ENCODE measurements at places on chromosomes 5 and 9.

GRCh38 chr5:89302102-89302891 lies 419.3 kb upstream of the MEF2C start:
- no peak for DNase-seq

GRCh38 chr9:134303601-134304000 lies 22.7 kb upstream of the RXRA start:
- DNase-seq, result no peak

GRCh38 chr5:143045062-143045461 lies 274.9 kb downstream of the ARHGAP26 start:
- DNase-seq, result no peak

DNA sequence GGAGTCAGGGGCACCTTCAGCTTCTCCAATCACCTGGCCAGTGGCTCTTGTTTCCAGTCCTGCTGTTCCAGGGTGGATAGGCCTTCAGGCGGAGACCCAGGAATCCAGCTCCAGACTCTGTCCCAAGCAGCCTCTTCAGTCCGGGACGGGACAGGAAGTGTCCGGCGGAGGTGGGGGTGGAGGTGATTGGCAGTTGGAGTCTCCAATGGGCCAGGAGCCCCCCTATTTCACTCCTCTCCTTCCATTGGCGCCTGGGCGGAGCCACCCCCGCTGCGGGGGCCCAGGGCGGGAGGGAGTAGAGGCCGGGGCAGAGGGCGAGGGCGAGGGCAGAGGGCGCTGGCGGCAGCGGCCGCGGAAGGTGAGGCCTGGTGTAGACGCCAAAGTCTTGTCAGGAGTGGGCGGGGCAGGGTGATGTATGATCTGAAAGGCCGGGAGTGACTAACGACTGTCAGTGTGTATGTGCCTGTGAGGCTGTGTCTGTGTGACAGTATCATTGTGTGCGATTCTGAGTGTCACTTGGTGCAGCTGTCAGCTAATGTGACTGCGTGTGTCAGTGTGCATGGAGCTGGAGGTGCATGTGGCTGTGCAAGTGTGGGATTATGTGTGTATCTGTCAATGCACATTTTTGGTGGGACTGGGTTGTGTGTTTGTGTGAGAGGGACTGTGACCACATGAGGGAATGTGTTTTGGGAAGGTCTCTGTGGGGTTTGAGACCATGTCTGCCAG lies at the start of gene IL11RA:
TSS of gene IL11RA (plus strand) at position 310 of the 726 bp plus-strand sequence. CDS start 3,033 bp downstream, outside the sequence.
- peak; percentile 80 for DNase-seq

- no peak for DNase-seq
These were observed 155.6 kb downstream of the EPB41L4A start for GRCh38 chr5:112263469-112263868.

DNA sequence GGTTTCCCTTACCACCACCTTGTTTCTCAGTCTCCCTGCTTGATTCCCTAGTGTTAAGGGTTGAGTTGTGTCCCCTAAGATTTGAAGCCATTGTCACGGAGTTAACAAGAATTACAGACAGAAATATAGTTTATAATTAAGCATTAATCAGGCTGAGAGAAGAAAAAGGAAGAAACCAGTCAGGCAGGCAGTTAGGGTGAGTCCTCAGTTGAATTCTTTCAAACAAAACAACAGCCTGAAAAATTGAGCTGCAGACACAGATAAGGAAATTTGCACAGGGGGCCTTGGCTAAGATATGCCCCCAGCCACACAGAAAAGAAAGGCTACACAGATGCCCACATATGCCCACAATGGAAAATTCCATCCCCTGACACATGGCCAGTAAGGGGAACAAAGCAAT lies 111.7 kb upstream of the RAI14 start:
- DNase-seq, result no peak

DNA sequence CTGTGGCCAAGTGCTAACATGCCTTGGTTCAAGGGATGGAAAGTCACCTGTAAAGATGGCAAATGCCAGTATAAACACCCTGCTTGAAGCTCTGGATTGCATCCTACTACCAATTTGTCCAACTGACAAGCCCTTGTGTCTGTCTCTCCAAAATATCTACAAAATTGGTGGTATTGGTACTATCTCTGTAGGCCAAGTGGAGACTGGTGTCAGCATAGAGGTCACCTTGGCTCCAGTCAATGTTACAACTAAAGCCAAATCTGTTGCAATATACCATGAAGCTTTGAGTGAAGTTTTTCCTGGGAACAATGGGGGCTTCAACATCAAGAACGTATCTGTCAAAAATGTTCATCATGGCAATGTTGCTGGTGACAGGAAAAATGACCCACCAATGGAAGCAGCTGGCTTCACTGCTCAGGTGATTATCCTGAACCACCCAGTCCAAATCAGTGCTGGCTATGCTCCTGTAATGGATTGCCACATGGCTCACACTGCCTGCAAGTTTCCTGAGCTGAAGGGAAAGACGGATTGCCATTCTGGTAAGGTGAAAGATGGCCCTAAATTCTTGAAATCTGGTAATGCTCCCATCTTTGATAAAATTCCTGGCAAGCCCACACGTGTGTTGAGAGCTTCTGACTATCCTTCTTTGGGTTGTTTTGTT lies 19.9 kb downstream of the AFF4 start:
- no peak for DNase-seq

DNA sequence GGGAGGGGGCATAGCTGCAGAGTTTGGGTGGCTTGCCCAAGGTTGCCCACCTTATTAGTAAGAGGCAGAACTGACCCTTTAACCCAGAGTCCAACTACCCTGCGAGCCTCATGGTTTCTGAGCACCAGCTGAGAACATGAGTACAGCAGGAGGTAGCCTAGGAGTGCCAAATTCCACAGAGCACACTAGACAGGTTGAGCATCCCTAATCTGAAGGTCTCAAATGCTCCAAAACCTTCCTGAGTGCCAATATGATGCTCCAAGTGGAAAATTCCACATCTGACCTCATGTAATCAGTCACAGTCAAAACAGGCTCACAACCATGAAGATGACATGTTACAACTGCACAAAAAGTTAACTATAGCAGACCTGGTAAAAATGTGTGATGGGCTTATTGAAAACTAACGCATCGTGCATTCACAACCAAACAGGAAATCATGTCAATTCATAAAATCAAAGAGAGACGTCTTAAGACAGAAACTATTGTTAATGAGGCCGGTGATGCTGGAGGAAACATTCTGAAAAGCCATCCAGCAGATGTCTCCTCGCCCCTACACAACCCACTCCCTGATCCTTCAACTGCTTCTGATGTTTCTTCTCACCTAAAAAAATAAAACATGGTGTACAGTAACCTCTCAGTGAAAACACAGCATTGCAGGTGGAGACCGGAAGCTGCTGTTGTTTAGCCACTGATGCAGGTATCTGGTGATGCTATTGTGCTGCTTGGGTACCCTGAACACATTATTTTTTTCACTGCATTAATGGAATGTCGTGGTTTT lies 25.0 kb downstream of the PTCH1 start:
- DNase-seq, result no peak

- DNase-seq, result no peak
These were observed 9.1 kb downstream of the PTGES2 start for GRCh38 chr9:128118472-128118857.

DNA sequence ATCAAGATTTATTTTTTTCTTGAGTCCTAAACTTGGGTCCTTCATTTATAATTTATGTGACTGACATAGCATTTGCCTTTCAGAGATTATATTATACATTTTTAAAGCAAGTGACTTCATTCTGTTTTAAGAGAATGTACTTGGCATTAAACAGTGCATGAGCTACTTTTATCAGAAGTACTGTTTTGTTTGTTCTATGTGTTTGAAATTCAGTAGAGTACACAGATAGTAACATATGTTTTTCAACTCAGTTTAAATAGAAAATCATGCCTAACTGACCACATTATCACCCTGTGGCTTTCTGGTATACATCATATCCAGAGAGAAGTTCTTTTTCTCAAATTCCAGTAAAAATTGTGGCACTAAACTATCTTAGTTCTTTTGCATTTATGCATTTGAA lies 335.3 kb upstream of the CDH18 start:
- no peak for DNase-seq

- no peak for DNase-seq
These were observed 91.0 kb downstream of the AOPEP start for GRCh38 chr9:94817291-94818177.

- peak; percentile 14 for DNase-seq
These were observed 5.8 kb upstream of the C5orf52 start for GRCh38 chr5:157665467-157666070.

DNA sequence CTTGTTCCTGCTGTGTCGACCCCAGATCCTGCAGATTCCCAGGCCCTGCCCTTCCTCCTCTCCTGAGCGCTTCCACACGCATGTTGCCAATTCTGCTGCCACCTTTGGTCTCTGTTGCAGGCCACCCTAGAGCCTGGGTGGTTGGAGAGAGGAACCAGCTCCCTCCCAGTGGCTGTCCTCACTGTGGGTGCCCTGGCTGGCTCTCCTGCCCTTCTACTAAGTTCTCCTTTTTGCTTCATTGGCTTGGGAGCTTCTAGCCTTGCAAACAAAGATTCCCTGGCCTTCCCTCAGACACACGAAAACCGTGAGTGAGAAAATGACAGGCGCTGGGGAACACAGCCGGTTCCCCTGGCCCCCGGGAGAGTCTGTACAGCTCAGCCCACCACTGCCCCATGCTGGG lies 14.2 kb upstream of the NCS1 start:
- no peak for DNase-seq

DNA sequence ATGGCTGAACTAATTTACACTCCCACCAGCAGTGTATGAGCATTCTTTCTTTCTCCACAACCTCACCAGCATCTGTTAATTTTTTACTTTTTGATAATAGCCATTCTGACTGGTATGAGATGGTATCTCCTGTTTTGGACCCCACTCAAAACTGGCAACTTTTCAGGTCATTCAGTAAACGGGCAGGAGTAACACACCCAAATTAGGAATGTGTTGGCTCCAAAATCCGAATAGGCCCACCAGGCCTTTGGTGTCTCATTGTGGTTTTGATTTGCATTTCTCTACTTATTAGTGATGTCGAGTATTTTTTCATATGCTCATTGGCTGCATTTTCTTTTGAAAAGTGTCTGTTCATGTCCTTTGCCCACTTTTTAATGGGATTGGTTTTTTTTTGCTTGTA lies 517.1 kb downstream of the TMEM232 start:
- no peak for DNase-seq

- DNase-seq, result no peak
These were observed 13.0 kb downstream of the BARX1 start for GRCh38 chr9:93942161-93942560.

GRCh38 chr5:120228262-120229031 lies 235.7 kb upstream of the PRR16 start:
- no peak for DNase-seq

GRCh38 chr5:38451074-38451725 lies 105.2 kb downstream of the LIFR start:
- no peak for DNase-seq

DNA sequence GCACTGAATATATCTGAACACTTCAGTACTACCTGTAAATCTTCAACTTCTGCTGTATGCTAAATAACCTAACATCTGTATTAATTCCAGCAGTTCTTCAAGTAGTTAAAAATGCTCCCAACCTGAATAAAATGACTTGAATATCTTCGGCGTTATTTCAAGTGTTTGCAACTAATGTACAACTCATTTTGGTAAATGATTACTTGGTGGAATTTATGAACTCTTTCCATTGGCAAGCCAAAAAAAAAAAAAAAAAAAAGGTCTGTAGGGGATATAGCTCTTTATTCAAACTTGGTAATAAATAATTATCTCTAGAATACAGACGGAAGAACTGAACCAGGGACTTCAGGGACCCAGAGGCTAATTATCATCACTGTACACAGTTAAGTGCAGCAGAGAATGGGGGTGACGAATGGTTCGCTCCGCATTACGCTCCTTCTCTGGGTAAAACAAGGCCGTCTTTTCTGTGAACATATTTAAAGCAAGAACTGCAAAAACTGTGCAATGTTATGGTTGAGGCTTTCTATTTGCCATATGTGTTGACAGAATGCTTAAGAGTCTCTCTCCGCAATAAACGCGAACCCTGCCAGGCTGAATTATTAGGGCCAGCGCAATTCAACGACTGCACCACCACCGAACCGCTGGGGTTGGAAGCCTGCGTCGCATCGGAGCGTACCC lies 1.9 kb upstream of the ERBIN start:
- no peak for DNase-seq

GRCh38 chr9:98908897-98909634 lies 34.6 kb upstream of the COL15A1 start:
- peak; percentile 92 for DNase-seq

DNA sequence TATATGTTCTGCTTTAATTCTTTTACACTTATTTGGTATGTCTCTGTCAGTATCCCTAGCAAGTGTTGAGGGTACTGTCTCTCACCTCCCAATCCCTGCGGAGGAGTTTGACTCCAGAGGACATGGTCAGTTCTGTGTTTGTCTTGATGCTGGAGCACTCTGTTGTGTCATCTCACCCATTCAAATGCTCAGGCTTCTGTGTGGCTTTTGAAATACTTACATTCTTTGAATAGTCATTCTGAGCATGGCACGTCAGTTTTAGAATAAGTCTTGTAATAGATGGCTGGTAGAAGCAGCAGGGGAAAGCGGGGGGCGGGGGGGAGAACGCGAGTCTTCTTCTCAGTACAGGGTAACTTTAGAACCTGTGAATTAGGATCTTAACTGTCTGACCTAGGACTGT lies 12.3 kb downstream of the MAST4 start:
- DNase-seq, result no peak

GRCh38 chr5:104998169-104998568 lies 1435.6 kb upstream of the NUDT12 start:
- no peak for DNase-seq

GRCh38 chr5:28748446-28748845 lies 1710.1 kb upstream of the CDH9 start:
- DNase-seq, result no peak

- DNase-seq, result no peak
These were observed 151.9 kb upstream of the SMC2 start for GRCh38 chr9:103942200-103942599.

- DNase-seq, result peak; percentile 85
These were observed 21.4 kb downstream of the CMBL start for GRCh38 chr5:10286162-10286861.

DNA sequence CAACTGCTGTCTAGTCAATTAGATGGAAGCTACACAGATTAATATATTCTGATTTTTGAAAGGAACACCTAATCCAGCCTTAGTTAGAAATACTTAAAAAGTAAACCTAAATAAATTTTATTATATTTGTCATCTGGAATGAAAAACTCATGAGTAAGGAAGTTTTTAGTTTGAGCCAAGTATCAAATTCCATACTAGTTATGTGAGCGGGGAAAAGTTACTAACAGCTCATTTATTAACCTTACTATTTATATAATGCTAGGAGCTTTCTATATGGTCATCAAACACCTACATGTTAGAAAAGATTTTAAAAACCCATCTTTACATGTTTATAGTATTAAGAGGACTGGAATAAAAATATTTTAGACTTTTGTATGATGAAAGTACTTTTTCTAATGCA lies 41.6 kb upstream of the POU5F2 start:
- DNase-seq, result no peak

Data from fibroblast of the conjunctiva (primary cell).